ENCODE measurements at places on chromosomes 4 and X.

DNA sequence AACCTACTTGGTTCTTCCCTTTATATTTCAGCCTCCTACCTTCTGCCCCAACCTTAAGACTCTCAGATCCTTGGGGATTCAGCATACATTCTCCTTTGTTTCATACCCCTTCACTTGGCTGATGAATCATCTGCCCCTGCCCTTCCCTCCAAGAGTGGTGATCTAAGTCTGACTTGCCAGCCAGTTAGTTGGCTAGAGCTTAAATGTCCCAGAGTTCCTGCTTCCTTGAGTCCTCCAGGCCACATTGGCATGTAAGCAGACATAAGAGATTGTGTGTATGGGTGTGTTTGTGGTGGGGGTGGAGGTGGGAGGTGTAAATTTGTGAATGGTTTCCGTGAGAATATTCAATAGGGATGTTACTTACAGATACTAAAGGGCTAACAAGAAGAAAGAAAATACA lies 3.7 kb upstream of the TEX13D start:
- H3K27ac ChIP-seq, result no peak overlapping the region
- no peak overlapping the region for H3K4me3 ChIP-seq
- no peak for DNase-seq
- no peaks in the 10 kb centered on the region for H3K4me1 ChIP-seq
- no peaks in the 10 kb centered on the region for H3K36me3 ChIP-seq

DNA sequence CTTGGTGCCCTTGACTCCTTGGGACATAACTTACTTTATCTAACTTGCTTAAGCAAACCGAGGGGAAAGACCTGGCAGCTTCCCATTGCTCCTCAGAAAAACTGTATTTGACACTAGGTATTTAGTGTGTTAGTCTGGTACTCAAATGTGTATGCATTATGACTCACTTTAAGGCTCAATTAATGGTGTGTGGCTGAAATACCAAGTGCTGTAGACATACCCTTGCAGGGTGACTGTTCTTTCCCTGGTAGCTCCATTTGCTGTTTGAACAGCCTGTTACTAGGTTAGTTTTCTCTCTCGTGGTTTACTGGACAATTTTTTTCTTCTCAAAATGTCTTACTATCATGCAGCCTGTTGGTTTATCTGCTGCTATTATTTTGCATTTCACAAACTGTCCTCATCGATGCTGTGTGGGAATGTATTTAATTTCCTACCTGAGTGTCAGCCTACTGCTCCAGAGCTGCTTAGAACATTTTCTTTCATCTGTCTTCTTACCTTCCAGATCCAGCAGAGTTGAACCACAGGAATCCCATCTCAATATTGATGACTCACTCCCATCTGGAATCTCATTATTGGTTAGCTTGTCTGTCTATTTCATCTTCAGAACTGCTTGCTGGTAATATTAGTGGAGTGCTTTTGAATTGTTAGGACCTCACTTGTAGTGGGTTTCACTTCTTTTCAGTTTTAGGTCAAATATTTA lies 158.0 kb upstream of the FAT1 start:
- no peak overlapping the region for H3K27ac ChIP-seq
- H3K36me3 ChIP-seq, result no peaks in the 10 kb centered on the region
- H3K4me1 ChIP-seq, result peaks cover 8% of the 10 kb centered on the region
- H3K27me3 ChIP-seq, result no peaks in the 10 kb centered on the region

DNA sequence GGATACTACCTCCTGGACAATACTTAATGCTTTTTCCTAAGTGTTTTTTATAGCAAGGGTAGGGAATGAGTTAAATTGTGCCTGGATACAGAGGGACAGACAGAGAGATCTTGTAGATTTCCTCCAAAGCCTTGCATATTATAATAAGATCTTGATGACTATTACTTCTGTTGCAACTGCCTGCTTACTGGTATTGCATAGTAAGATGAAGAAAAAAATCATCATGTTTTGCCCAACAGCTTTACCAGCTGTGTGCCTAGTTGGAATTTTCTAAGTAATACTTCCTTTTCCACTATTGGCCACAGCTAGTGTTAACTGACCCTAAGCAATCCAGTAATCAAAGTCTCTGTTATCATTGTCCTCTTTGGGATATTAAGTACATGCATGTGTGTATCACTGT lies 139.0 kb downstream of the DCK start:
- H3K36me3 ChIP-seq, result no peaks in the 10 kb centered on the region
- H3K4me1 ChIP-seq, result no peaks in the 10 kb centered on the region
- no peak overlapping the region for H3K4me3 ChIP-seq
- H3K27me3 ChIP-seq, result no peaks in the 10 kb centered on the region

DNA sequence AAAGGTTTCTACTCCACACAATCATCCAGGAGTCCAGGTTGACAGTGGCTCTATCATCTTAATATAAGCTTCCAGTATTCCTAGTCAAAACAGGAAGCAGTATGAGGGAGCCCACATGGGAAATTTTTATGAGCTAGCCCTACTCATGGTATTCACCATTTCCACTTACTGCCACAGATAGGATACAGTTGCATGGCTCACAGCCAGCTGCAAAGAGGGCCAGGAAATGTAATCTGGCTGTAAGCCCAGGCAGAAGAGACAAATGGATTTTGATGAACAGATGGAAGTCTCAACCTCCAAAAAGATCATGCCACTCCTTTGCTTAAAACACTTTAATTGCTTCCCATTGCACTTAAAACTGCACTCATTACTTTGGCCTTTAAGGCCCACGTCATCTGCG lies 150.6 kb downstream of the ADAMTS3 start:
- no peak for DNase-seq
- H3K4me1 ChIP-seq, result peaks cover 9% of the 10 kb centered on the region
- peak overlapping the region; percentile 7 for H3K27ac ChIP-seq
- no peak overlapping the region for H3K4me3 ChIP-seq
- H3K36me3 ChIP-seq, result no peaks in the 10 kb centered on the region
- H3K27me3 ChIP-seq, result no peaks in the 10 kb centered on the region

DNA sequence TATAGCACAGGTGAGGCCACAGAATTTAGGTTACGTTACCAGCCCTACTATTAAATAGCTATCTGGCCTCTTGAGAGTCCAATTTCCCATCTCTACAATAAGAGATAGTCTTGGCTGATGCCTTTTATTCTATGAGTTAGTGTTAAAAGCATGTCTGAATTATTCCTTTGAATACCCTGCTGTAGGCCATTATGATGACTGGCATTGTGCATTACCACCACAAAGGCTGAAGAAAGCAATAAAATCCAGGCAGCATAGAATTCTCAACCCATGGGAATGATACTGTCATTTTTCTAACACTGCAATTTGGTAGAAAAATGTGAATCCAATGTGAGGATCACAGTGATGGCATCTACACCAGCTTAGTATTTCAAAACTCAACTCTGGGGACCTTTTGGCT lies 51.4 kb downstream of the OTC start:
- H3K36me3 ChIP-seq, result no peaks in the 10 kb centered on the region
- no peak overlapping the region for H3K27ac ChIP-seq
- H3K4me3 ChIP-seq, result no peak overlapping the region
- DNase-seq, result no peak
- H3K4me1 ChIP-seq, result peaks cover 24% of the 10 kb centered on the region

DNA sequence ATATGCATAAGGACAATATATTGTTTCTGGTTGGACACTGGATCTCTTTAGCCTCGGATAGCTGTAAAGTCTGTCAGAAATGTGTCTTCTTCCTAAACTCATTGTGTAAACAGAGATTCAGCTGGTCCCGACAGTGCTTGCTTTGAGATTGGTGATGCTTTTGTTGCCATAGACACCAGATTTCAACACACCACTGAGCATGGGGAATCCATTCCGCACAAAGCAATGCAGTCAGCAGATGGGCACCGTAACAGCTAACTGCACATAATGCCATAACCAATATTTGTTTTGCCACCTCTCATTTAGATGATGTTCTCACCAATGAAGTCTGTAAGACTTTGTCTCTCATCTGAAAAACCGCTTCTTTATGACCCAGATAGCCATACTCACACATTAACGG lies 33.3 kb upstream of the FAM47C start:
- H3K27me3 ChIP-seq, result no peaks in the 10 kb centered on the region
- H3K4me1 ChIP-seq, result no peaks in the 10 kb centered on the region
- no peak overlapping the region for H3K27ac ChIP-seq
- no peak for DNase-seq

DNA sequence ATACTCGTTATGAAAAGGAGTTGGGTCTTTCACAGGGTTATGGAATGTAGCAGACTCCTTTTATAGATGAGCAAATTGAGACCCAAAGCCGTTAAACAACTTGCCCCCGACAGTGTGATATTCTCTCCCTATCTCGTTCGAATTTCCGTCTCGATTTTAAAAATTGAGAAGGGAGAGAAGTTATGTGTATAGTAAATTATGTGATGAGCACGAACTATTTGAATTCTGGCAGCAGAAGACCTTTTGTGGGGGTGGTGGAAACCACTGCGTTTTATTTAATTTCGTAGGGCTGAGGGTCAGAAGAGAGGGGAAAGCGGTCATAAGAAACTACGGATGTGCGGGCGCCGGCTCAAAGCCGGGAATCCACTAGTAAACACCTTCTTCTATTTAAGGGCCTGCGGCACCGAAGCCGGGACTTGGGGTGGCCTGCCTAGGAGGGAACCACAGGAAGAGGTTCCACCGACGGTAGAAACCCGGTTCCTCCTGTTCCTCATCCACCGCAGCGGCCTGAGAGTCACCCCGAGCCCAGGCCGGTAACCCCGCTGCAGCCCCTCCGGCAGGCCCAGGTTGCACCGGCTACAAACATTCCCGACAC lies 1.5 kb upstream of the DDX3X start:
- peak overlapping the region; percentile 90 for H3K4me3 ChIP-seq
- H3K27ac ChIP-seq, result peak overlapping the region; percentile 95
- no peaks in the 10 kb centered on the region for H3K27me3 ChIP-seq

DNA sequence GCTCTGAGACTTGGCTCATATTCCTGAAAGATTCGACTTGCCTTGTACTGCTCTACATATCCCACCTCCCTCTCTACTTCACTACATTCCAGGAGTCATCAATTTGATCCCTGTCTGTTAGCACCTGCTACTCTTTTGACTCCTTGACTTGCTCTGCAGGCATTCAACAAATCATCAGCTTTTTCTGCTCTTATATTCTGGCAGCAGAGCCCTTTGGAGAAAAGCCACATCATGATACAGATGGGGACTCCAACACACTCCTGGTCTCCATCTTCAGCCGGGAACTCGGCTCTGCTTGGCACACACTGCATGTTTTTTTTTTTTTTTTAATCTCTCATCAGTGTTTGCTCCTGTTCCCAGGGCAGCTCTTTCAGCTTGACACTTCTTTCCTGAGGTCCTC lies 293.2 kb upstream of the LCORL start:
- H3K27me3 ChIP-seq, result no peaks in the 10 kb centered on the region
- no peak overlapping the region for H3K4me3 ChIP-seq
- no peaks in the 10 kb centered on the region for H3K36me3 ChIP-seq
- no peak for DNase-seq
- no peaks in the 10 kb centered on the region for H3K4me1 ChIP-seq
